ENCODE measurements at places on chromosomes 2 and 18. TPM values are rescaled to one million over a fixed set of nuclear protein-coding genes. Genes with fewer than 3 reads are reported as not detected.

DNA sequence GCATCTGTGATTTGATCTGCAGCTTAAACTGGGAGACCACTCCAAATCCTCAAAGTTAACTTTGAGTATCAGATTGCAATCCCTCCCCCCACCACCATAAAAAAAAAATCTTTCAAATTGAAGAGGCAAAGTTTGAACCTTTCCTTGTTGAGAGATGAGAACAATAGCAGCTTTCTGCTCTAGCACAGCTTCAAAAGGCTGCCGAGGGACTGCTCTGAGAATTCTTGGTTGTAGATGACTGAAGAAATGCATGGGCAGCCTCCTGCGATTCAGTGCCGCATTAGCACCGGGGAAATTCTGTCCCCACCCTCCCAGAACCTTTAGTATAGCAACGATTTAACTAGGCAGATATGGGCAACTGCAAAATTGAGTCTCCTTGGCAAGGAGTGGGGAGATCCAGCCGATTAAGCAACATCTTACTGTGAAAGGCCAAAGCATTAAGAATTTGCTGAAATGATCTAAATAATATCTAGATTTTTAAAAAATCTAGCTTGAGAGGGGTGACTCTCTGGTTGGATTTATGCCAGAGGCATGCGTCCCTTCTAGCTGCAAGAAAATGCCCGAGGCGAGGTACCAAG, 3.9 kb upstream of the SP5 start:
- H3K4me1 ChIP-seq = peaks cover 24% of the 10 kb centered on the region
- no peaks in the 10 kb centered on the region for H3K36me3 ChIP-seq
- DNase-seq = no peak

DNA sequence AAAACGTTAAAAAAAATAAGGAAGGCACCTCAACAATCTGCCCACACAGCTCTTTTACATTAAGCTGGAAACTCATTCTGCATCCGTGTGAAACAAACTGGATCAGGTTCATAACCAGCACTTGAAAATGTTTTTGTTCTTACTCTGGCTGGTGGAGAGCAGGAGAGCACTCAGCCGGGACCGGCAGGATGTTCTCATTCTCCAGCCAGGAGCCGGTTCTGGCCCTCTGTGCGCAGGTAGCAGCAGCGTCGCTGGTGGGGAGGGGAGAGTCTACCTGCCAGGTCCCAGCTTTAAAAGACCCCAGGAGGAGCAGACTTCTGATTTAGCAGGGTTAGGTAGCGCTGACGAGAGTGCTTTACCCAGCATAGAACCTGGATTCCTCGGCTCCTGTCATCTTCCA, 834.9 kb upstream of the SALL3 start:
- H3K27me3 ChIP-seq = peaks cover 4% of the 10 kb centered on the region
- no peaks in the 10 kb centered on the region for H3K4me1 ChIP-seq

- DNase-seq = peak; percentile 85
- peaks cover 14% of the 10 kb centered on the region for H3K4me1 ChIP-seq
- H3K36me3 ChIP-seq = no peaks in the 10 kb centered on the region
- H3K27ac ChIP-seq = no peak within 1 kb of the TSS
Observed at GRCh38 chr2:158968396-158969161, at the start of gene TANC1. Gene TANC1 (plus strand): TSS chr2:158968640. CDS start chr2:159065911, 97,271 bp downstream.

GRCh38 chr2:234825616-234826015, 126.2 kb upstream of the SH3BP4 start:
- no peaks in the 10 kb centered on the region for H3K36me3 ChIP-seq
- no peak overlapping the region for H3K4me3 ChIP-seq
- H3K27me3 ChIP-seq = peaks cover 2% of the 10 kb centered on the region
- H3K27ac ChIP-seq = no peak overlapping the region

DNA sequence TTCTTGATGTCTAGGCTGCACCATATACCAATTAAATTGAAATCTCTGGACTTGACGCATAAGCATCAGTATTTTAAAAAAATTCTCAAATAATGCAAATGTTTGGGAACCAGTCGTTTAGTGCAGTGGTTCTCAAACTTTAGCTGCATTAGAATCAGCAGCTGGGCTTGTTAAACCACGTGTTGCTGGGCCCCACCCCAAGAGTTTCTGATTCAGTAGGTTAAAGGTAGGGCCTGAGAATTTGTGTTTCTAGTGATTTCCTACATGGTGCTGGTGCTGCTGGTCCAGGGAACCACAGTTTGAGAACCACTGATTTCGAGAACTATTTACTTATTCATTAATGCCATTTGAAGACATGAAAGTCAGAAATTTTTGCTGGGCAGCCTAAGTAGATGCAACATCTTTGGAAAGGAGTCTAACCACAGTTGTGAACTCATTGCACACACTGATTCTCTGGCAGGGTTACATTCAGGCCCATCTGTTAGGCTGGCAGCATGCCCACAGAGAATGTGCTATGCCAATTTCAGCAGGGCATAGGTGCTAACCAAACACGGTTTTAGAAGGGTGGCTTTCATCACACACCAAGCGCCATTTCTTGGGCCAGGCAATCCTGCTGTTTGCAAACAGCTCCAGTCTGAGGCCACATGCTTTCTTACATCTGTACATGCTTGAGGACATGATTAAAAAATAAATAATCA, 26.4 kb upstream of the ATP5MC3 start:
- no peak overlapping the region for H3K27ac ChIP-seq
- H3K4me3 ChIP-seq = no peak overlapping the region
- H3K27me3 ChIP-seq = peaks cover 3% of the 10 kb centered on the region
- no peaks in the 10 kb centered on the region for H3K36me3 ChIP-seq
- peaks cover 2% of the 10 kb centered on the region for H3K4me1 ChIP-seq

- H3K4me1 ChIP-seq = no peaks in the 10 kb centered on the region
- H3K36me3 ChIP-seq = no peaks in the 10 kb centered on the region
- H3K4me3 ChIP-seq = no peak overlapping the region
- no peak overlapping the region for H3K27ac ChIP-seq
Observed at GRCh38 chr18:26960911-26961310, 95.4 kb upstream of the AQP4 start.

GRCh38 chr2:127645395-127646291, at the start of gene GPR17:
Gene GPR17 (plus strand): TSS chr2:127646153. CDS start chr2:127650736, 4,583 bp downstream.
- no peak within 1 kb of the TSS for H3K4me3 ChIP-seq
- DNase-seq = no peak
- no peak within 1 kb of the TSS for H3K27ac ChIP-seq

DNA sequence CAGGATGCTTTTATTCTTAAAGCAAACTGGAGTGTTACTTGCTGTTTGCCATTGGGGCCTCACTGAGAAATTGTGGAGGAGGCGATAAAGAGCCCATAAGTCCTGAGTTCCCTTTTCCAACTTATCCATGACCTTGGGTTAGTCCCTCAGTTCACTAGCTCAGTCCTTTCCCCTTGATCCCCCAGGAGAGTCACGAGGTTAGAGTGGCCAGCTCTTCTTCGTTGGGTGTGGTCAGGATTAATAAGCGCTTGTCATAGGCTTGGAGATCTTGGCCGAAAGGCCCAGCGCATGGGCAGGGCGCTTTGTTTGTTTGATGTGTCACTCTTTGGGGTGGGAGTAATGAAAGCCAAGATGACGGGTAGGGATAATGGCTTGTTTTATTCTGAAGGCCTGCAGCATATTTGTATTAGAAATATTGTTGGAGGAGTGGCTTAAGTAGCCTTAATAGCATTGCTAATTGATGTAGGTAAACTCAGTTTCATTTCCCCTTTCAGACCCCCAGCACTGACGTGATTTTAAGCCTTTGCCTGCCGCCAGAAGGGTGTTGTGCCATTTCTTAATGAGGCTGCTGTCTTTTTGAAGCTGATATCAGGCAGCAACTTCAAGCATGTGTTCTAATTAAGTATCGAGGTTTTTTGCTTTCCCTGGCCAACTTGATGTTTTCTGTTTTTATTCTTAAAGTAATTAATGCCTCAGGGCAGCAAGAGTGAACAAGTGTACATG, 15.7 kb downstream of the GRHL1 start:
- H3K4me1 ChIP-seq = peaks cover 12% of the 10 kb centered on the region
- H3K36me3 ChIP-seq = no peaks in the 10 kb centered on the region
- H3K27ac ChIP-seq = no peak overlapping the region
- DNase-seq = no peak
- H3K27me3 ChIP-seq = no peaks in the 10 kb centered on the region

DNA sequence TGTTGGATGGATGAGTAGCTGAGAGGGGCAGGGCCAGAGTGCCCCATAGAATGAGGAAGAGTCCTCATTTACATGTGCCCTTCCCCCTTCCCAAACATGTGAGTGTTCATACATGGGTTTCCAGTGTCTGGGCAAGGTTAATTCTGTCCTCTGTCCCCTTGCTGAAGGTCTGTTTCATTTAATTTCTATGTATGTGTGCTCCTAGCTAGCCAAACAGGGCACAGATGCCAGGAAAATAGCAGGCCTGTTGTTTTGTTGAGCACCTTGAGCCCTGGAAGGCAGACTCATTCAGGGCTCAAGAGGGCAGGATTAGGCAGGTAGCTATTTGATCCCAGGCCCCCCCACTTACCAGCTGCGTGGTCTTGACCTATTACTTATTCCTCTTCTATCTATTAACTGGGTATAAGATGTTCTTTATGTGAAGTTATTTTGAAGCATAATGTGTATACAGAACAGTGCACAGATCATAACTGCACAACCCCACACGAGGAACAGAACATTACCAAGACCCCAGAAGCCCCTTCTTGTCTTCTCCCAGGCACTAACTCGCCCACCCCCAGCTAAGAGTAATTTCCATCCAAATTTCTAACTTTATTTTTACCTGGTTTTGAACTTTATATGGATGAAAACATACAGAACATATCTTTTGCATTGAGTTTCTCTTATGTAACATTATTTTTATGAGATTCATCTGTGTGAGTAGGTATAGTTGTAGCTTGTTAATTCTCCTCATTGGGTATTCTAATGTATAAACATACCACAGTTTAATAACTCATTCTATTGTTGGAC, 164.3 kb downstream of the RPIA start:
- H3K27ac ChIP-seq = no peak overlapping the region
- no peak overlapping the region for H3K4me3 ChIP-seq

DNA sequence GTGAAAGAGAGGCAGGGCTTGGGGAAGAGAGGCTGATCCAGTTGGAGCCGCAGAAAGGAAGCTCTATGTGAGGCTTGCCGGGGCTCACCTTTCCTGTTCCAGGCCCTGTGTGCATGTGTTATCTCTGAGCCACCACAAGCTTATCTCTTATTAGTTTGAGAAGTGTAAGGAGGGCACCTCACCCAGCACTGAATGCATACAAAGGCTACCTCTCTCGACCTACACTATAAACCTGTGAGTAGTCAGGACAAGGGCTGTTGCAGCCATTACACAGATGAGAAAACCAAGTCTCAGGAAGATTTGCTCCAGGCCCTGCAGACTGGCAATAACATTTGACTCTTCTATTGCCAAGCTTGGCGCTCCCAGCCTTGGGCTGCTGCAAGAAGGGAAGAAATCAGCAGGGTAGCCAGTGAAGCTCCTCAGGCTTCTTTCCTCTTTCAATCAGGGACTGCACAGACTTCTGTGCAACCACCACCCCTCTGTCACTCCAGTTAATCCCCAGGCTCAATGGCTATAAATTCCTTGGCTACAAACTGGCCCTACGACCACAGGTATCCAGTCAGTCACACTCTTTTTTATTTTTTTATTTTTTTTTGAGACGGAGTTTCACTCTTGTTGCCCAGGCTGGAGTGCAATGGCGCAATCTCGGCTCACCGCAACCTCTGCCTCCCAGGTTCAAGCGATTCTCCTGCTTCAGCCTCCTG, 73.8 kb downstream of the CLHC1 start:
- H3K36me3 ChIP-seq = no peaks in the 10 kb centered on the region
- H3K4me3 ChIP-seq = no peak overlapping the region
- no peak for DNase-seq
- no peaks in the 10 kb centered on the region for H3K27me3 ChIP-seq
- H3K4me1 ChIP-seq = peaks cover 9% of the 10 kb centered on the region

DNA sequence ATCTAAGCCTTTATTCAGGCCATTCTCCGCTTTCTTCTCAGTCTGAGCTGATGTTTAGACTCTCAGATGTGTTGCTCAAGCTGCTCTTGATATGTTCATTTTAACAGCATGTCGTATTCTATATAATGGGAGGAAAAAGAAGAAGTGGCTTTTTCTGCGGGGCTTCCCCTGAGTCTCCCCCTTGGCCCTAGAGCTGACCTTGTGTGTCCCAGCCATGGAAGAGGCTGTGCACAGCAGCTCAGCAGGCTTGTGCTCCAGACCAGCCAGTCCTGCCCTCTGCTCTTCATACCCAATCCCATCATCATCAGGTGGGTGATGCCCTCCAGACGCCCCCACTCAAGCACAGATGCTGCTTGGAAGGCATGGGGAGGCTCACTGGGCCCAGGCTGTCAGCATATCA, 155.1 kb upstream of the CELF4 start:
- H3K4me3 ChIP-seq = no peak overlapping the region
- H3K36me3 ChIP-seq = no peaks in the 10 kb centered on the region
- no peak overlapping the region for H3K27ac ChIP-seq

GRCh38 chr18:8801263-8801901, 96.0 kb downstream of the MTCL1 start:
- H3K27me3 ChIP-seq = no peaks in the 10 kb centered on the region
- no peak for DNase-seq
- no peak overlapping the region for H3K27ac ChIP-seq
- H3K4me3 ChIP-seq = no peak overlapping the region
- no peaks in the 10 kb centered on the region for H3K4me1 ChIP-seq
- no peaks in the 10 kb centered on the region for H3K36me3 ChIP-seq

DNA sequence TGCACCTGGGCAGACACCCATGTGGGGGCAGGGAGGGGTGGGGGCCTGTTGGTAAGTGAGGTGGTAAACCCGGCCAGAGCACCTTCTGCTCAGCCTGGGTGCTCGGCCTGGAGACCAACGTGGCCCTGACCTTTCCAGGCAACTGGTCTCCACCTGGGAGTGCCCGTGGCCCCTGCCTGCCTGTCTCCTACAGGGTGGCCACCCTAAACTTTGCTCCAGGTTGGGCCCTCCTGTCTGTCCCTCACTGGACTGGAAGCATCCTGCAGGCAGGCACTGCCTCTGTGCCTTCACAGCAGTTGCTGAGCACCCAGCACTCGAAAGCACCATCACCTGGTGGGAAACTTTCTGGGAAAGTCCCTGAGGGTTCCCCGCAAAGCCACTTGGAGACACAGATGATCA, 171.3 kb downstream of the TWIST2 start:
- no peaks in the 10 kb centered on the region for H3K36me3 ChIP-seq
- H3K27ac ChIP-seq = no peak overlapping the region
- H3K27me3 ChIP-seq = no peaks in the 10 kb centered on the region
- no peak overlapping the region for H3K4me3 ChIP-seq
- no peaks in the 10 kb centered on the region for H3K4me1 ChIP-seq

DNA sequence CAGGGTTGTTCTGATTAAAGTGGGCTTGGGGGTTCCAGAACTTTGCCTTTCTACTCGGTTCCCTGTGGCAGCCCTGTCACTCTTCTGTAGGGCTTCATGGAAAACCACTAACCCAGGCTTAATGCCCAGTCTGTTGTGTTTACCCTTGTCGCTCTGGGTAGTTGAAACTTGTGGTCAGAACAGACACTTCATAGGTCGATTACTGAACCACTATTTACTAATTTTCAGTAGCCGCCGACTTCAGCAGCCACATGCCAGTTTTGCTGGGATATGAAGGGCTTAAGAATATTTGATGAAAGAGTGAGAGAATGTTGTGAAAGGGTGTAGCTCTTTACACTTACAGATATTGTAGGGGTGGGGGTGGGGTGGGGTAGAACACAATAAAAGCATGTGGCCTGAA, 362.3 kb downstream of the RND3 start:
- no peak overlapping the region for H3K4me3 ChIP-seq
- no peak for DNase-seq
- no peak overlapping the region for H3K27ac ChIP-seq
- H3K4me1 ChIP-seq = no peaks in the 10 kb centered on the region
- H3K27me3 ChIP-seq = no peaks in the 10 kb centered on the region

The CEBPZ gene
- 65.0 TPM for total RNA-seq

The TANK gene
- total RNA-seq = 50.4 TPM

The SNED1 gene
- 0.60 TPM for total RNA-seq

The TBR1 gene
- not detected for total RNA-seq

The INO80C gene
- 34.4 TPM for total RNA-seq
